Daoy (cell line): ENCODE measurements at places on chromosomes 4 and X. TPM values are rescaled to one million over a fixed set of nuclear protein-coding genes. Genes with fewer than 3 reads are reported as not detected.

DNA sequence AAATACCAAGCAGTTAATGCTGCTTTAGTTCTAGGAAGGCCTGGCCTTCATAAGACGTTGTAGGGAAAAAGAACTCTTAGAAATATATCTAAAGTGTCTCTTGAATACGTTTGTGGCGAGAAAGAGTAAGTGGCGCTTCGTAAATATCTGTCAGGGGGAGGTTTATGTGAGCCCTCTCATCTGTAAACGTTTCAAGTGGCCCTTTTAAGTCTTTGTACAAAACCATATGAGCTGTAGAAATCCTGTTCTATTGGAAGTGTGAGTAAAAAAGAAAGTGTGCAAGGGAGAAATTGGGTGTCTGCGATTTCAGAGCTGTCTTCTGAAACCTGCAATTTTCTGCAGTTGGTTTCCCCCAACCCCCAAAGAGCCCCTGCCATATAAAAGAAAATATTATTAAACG, 8.6 kb upstream of the INTU start:
- no peak for DNase-seq

GRCh38 chrX:73850124-73851013, 287.4 kb downstream of the CHIC1 start:
- peak; percentile 6 for DNase-seq

GRCh38 chr4:185916683-185917082, 104.7 kb upstream of the SORBS2 start:
- no peak for DNase-seq

GRCh38 chrX:65607070-65607742, 60.2 kb upstream of the MSN start:
- DNase-seq = peak; percentile 44

DNA sequence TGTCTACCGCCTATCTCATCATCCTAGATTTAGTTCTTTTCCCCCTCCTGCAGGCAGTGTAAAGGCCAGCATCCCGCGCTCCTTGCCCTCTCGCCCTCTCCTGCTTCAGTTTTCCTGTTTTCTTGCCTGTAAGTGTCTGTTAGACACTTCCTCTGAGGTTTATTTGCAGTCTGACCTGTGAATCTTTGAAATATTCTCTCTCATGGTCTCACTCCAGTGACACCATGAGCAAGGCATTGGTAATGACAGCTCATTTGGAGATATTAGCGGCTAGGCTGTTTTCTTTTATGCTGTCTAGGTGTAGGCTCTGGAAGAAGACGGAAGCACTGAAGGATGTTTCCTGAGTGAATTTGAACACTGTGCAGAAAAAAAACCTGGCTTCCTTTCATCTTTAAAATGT, 179.6 kb downstream of the KDR start:
- DNase-seq = no peak

Gene ATP1B4
- total RNA-seq = not detected in 2 replicates

DNA sequence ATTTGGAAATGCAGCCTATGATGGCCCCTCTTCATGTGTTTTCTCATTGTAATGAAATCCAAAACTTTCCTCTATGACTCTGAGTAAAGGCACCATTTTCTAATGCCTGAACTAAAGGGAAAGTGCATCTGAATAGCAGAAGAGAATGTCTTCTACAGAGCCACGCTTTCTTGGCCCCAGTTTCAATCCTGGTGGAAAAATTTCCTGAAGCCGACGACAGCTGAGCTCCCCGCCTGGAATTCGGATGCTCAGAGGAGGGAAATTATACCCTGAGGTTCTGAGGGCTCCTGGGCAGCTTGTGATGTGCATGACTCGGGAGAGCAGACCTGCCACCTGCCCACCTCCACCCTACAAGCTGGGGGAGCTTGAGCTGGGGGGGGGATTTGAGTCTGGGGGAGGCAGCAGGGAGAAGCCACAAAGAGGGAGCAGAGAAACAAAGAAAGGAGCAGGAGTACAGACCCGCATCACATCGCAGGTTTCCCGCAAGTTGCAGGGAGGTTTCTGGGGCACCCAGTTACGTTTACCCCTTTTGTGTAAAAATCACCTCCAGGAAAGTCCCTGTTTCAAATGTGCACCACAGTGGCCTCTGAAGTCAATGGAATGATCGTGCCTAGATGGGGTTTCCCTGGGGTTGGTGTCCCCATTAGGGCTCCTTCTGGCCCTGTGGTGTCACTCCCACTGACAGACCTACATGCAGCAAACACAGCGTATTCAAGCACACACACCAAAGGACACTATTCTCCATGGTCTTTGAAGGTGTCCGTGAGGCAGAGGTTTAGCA, 145.6 kb upstream of the RBPJ start:
- DNase-seq = no peak

Gene AKAP14
- total RNA-seq = not detected in 2 replicates

GRCh38 chr4:130071746-130072145, 975.8 kb downstream of the C4orf33 start:
- DNase-seq = no peak

Gene PLP2
- 28.6 and 34.3 TPM in 2 replicates for total RNA-seq

- DNase-seq = no peak
These were observed 70.9 kb downstream of the HTT start for GRCh38 chr4:3145234-3145924.

DNA sequence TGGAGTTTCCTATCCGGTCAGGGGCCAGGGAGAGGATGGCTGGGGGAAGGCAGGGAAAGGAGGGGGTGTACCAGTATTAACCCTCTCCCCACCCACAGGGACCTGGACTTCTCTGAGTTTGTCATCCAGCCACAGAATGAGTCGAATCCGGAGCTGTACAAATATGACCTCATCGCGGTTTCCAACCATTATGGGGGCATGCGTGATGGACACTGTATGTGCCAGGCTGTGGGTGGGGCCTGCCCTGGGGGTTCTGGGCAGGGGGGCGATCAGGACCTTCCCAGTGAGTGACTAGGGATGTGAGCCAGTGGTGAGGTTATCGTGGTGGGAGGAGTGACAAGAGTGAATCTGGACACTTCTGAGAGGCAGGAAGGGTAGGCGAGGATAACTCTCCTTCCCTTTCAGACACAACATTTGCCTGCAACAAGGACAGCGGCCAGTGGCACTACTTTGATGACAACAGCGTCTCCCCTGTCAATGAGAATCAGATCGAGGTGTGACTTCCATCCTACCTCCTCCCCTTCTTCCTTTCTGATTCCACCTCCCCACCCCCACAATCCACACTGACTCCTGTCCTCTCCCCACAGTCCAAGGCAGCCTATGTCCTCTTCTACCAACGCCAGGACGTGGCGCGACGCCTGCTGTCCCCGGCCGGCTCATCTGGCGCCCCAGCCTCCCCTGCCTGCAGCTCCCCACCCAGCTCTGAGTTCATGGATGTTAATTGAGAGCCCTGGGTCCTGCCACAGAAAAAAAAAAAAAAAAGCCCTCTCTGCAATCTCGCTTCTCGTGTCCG, 14.6 kb downstream of the USP11 start:
- DNase-seq = peak; percentile 87

- DNase-seq = no peak
These were observed 5.7 kb downstream of the TRIM75 start for GRCh38 chr4:165059386-165059785.

Gene SMARCA1
- 25.1 and 26.6 TPM in 2 replicates for total RNA-seq

Gene ARAP2
- total RNA-seq = 0.97 and 24.1 TPM in 2 replicates

DNA sequence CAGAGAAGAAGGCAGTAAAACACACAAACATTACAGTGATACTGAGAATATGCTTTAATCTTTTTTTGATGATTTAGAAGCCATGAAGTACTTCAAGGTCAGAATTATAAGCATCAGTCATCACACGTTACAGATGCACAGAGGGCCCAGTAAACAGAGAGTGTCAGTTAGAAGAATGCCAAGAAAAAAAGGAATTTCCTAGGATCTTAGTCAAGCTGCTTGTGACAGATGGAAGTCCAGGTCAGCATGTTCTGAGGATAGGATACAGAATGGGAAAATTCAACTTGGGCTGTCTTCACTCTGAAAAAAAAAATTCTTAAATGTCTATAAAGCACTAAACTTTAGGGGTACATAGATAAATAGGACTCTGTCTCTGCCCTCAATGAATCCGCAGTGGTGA, 38.9 kb downstream of the GATB start:
- no peak for DNase-seq

Gene TMEM150C
- 0.36 and 1.9 TPM in 2 replicates for total RNA-seq

- DNase-seq = no peak
These were observed 318.9 kb upstream of the GATB start for GRCh38 chr4:152079543-152080293.

DNA sequence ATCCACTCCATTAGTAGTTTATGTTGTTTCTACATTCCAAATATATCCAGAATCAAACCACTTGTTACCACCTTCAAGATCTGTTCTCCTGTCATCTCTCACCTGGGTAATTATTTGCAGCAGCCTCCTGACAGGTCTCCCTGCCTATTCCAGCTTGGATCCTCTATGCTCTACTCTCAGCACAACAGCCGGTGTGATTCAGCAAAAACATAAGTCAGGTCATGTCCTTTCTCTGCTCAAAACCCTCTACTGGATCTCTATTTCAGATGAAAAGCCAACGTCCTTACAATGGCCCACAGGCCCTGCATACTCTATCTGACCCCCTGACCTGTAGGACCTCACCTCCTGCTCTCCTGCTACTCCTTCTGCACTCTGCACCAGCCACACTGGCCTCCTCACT, 84.5 kb downstream of the NHSL2 start:
- DNase-seq = no peak

DNA sequence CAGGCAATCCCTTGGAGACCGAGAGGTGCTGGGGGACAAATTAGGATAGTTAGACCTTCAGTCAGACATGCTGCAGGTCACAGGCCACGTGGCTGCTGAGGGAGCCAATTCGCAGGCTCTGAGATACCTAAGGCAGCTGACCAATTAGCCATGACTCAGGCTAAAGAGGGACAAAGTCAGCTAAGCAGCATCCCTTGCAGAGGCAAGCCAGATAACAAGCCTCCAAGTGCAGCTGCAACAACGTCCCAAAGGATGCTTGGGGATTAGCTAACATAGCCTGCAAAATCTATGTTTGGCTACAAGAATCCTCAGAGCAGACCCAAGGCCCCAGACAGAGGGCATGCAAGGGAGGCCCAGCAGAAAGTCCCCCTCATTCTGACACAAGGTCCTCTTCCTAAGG, 93.5 kb downstream of the SEL1L3 start:
- DNase-seq = no peak

- DNase-seq = peak; percentile 48
These were observed 534 bp downstream of the MSX1 start for GRCh38 chr4:4859799-4860599.

DNA sequence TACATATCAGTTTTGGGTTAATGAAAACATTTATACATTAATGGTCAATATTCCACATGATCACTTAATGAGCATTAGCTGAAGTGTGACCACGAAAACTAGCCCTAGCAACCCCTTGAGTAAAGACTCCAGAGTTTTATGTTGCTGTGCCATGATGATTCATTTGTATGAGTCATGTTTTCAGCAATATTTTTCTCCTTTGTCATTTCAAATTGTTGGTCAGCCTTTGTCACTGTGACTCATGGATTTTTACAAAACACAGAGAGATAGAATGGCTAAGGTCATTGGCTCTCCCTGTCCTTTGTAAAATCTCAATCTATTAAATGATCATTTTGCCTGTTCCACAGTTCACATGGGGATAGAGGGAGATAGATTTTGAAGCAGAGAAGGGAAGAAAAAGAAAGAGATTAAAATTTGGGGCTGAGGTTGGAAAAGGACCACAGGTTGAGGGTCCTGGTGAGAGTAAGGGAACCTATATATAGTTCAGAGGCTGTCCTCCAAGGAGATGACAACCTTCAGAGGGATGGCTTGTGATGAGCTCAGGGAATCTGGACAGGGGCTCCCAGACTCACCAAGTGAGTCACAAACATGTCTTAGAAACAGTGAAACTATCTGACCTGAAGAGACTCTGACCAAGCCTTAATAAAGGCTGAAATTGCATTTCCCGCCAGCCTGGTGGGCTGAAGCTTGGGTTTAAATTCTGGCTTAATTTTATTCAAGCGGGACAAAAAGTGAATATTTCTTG, 25.6 kb downstream of the NR0B1 start:
- DNase-seq = peak; percentile 53

GRCh38 chr4:15536552-15537499, 67.1 kb downstream of the CC2D2A start:
- no peak for DNase-seq

- no peak for DNase-seq
These were observed 35.2 kb upstream of the ZNF518B start for GRCh38 chr4:10492464-10492863.

Gene CT45A10
- 0.51 and 1.8 TPM in 2 replicates for total RNA-seq

Gene TRIML1
- not detected in 2 replicates for total RNA-seq
